ENCODE measurements at places on chromosomes 1 and 21. TPM values are rescaled to one million over a fixed set of nuclear protein-coding genes. Genes with fewer than 3 reads are reported as not detected.

- DNase-seq, result peak; percentile 95
Measured at GRCh38 chr1:999725-1000356, at the start of gene HES4. Gene HES4, minus strand, starts transcription at chr1:1000097. Its CDS starts 124 bp downstream, at chr1:999973.

GRCh38 chr21:18275781-18276180 lies 31.1 kb downstream of the CHODL start:
- no peak for DNase-seq

DNA sequence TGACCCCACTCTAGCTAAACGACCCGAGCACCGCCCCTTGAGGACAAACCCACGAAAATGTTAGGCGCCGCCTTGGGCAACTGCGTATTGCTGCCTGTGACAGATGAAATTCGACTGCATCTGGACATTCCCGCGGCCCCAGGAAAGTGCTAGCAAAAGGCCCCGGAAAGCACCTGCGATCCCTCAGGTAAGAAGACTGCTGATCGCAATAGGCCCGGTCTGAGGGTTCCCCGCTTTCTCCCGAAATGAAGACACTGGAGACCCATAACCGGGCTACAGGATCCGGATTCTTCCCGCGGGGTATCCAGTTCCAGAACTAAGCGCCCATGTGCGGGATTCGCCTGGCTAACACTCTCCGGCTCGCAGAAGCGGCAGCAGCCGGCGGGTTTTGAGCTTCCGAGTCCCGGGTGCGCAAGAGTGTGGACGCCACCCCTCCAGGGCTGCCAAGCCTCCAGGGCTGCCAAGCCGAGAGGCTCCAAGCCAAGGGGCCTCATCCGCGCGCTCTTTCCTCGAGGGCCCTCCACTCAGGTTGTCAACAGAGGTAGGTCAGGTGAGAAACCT lies 157.9 kb upstream of the NBPF11 start:
- DNase-seq, result peak; percentile 85

Gene CYP4Z1
- 1.4 TPM for total RNA-seq

Gene MYCL
- 3.9 TPM for total RNA-seq

Gene TMEM82
- total RNA-seq, result not detected
